ENCODE measurements at places on chromosomes 13 and 19.
A peak's percentile ranks its signal among the peaks of the same experiment; 100 is the strongest.

DNA sequence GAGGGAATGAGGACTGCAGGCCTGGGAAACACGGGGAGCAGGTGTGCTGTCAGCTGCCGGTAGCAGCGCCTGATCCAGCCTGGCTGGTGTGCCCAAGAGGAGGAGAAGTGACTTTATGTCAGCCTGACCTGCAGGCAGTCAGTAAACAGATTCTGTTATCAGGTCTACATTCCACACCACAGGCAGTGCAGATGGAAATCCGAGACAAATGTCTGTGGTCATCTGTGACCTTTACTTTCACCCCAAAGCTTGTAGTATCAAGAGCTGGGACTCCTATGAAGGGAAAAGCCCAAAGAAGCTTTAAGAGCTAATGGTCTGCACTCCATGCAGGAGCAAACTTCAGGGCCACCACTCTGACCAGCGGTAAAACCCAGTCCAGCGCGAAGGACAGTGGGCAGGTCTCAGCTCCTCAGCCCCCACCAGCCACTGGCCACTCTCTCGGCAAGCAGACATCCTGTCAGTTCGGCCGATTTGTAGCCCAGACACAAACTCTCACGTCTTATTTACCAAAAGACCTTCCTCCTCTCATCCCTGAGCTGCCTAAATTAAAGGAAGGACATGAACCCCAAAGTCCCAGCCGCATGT, 7.7 kb downstream of the EPS15L1 start:
- no peak for DNase-seq

- no peak for DNase-seq
Measured at GRCh38 chr19:16594131-16594586, 21.9 kb upstream of the SLC35E1 start.

- DNase-seq: no peak
Measured at GRCh38 chr13:46039411-46040182, 12.9 kb downstream of the ZC3H13 start.

DNA sequence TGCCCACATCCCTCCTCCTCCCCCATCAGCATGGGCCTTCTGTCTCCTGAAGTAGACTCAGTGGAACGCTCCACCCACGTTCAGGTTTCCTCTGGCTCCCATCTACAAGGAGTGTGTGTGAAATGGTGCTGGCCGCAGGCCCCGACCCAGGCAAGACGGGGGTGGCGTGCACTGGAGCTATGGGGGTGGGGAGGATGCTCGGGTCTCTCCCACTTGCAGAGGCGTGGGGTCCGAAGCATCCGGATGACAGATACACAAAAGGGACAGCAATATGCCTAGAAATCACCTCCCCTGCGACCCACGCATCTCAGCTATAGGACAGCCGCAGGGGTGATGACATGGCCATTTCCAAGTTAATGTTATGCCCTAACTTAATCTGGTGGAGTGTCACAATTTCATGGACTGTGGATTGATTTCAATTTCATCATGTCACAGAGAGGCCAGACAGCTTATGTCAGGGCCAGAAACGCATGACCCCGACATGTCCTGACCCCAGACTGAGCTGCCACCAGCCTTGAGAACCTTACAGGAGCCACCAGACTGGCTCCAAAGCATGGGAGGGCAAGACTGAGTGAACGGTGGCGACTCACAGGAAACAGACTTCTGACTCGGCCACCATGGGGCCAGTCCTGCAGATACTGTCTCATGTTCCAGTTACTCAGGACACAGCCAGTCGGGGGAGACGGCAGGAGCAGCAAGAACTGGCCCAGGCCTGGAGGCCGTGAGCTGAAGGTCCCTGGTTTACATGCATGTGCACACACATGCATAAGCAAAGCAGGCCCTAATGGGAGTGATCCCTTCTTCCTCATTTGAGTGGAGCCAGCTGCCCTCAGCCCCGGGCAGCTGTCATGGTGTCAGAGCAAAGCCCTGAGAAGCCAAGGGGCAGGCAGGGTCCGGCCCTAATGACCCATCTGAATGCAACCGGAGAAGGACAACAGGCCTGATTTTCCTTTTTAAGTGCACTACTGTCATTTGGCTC, 82.2 kb downstream of the SLC7A1 start:
- no peak for DNase-seq

DNA sequence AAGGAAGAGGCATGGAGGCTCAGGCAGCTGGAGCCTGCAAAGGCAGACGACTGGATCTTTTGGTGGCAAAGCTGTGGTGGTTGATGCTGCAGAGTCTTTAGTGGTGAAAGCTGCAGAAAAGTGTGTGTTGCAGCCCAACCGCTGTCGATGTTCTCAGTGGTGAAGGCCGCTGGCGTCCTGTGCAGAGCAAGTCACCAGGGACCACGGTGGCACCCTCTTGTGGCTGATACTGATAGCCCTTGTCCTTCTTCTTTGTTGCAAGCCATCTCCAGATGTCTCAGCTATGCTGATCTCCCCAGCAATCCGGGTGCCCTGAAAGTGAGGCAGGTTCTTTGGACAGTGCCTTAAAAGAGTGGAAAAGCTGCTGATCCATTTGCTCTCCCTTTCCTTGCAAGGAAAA, 610.9 kb upstream of the PCDH9 start:
- DNase-seq: peak; percentile 17

GRCh38 chr19:40155749-40156265, 35.4 kb upstream of the MAP3K10 start:
- no peak for DNase-seq

DNA sequence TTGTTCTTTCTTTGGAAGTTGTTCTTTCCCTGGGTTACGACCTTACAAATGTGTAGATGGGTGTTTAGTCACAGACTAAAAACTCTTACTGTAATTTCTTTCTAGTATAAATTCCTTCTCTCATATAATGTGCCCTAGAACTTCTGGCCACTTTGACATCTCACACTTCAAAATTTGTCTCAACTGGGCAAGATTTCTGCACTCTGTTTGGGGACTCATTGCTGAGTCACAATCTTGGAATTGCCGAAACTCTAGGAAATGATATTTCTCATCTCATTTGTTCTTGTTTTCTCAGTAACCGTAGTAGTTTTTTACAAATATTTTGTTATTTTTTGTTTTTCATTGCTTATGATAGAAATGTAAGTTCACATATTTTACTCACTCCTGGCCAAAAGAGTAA, 2523.2 kb upstream of the PCDH20 start:
- no peak for DNase-seq

DNA sequence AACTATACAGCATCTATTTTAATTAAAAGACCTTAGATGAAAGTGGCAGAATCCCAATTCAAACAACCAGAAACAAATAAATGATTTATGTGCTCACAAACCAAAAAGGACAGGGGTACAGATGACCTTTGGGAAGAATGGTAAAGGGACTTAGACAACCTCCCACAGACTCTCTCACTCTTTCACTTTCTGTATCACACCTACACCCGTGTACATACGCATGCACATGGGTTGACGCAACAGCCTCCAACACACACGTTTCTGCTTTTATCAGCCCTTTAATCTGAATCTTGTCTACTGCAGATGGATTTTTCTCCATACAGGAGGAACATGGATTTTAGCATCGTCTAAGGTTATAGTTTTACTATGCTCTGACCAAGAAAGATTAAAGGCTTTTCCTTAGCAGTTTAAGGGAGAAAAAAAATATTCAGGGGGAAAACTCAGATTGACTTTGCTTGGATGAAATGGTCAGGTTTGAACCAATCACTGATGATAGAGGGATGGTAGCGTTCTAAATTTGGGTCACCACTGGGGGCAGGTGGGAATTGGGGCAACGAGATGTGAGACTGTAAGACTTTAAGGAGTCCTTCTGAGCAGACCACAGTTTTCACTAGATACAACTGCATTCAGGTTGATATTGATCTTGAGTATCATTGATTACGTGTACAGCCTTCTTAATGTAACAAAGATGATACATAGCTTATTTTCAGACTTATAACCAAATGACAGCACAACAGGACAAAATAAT, 166.1 kb downstream of the ITGBL1 start:
- no peak for DNase-seq

DNA sequence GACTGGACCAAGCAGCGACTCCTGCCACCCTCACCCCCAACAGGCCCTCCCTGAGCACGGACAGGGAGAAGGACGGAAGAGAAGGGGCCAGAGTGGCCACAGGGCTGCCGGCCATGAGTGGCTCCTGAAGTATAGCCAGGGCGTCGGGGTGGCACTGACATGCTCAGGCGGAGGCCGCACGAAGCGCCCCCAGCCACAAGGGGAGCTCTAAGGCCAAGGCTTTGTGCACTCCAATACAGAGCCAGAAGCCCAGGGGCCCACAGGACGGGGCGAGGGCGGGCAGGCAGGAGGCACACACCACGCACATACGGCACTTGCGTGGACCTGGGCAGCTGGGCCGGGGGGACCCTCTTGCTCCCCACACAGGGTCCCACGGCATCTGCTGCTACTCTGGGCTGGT, 52.0 kb downstream of the KLF2 start:
- peak; percentile 81 for DNase-seq

All from iPS-NIHi11 (cell line).